ENCODE measurements at places on chromosomes 4 and X.

GRCh38 chr4:5922556-5922955 is 29.7 kb upstream of the CRMP1 start:
- ATAC-seq: no peak

DNA sequence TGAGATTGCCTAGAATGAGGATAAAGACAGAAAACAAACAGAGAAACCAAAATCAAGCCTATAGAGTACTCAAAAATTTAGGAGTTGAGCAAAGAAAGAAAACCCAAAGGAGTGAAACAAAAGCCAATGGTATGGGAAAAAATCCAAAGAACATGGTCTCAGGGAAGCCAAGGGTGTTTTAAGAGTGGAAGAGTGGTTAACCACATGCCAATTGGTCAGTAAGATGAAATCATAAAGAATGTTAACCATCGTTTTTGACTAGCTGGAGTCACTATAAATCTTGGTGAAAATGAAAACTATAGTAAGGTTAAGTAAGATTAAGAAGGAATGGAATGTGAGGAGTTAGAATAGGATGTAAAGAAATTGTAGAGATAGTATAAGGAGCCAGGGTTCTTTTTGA is 64.7 kb upstream of the RPL34 start:
- no peak for ATAC-seq

GRCh38 chr4:1170976-1171310 is 1.4 kb downstream of the SPON2 start:
- no peak for ATAC-seq

- ATAC-seq: no peak
These were observed 52.5 kb downstream of the JADE1 start for GRCh38 chr4:128861856-128862518.

DNA sequence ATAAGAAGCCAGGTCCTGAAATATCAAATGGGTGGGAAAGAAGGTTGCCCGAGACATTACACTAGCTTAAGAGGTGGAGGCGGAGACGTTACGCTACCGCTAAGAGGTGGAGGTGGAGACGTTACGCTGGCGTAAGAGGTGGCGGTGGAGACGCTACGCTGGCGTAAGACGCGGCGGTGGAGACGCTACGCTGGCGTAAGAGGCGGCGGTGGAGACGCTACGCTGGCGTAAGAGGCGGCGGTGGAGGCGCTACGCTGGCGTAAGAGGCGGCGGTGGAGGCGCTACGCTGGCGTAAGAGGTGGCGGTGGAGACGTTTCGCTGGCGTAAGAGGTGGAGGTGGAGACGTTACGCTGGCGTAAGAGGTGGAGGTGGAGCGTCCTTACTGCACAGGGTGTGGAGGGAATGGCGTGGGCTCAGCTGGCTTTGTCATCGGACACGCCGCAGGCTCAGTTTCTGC is 12.8 kb downstream of the CYP4V2 start:
- ATAC-seq: no peak

GRCh38 chrX:9462456-9462855 is 2.4 kb upstream of the TBL1X start:
- ATAC-seq: no peak

All from motor neuron (in vitro differentiated cells).